ENCODE measurements at places on chromosomes 2 and 18. TPM values are rescaled to one million over a fixed set of nuclear protein-coding genes. Genes with fewer than 3 reads are reported as not detected.

- DNase-seq = no peak
Measured at GRCh38 chr2:61262699-61263098, 100.7 kb downstream of the C2orf74 start.

The AFF3 gene
- 9.9 TPM for total RNA-seq

DNA sequence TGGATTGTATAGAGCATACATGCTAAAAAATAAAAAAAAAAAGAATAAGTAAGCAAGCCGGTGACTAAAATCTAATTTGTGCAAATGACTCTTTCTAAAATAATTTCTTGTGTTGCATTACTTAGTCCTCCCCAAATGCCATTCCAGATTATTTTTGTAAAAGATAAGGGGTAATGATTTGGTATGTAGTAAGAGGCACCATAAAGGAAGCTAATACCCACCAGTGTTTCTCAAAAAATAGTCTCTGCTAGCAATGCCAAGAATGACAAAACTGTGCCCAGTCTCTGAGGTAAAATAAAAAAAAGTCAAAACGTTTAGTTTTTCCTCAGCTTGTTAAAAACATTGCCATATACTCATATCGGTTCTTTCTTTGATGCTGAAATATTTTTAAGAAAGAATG lies 2.7 kb downstream of the METTL5 start:
- DNase-seq = no peak

GRCh38 chr18:7598167-7599047 lies 31.3 kb downstream of the PTPRM start:
- no peak for DNase-seq

GRCh38 chr2:192559587-192559986 lies 364.9 kb upstream of the TMEFF2 start:
- DNase-seq = no peak

The ZNF396 gene
- 0.95 TPM for total RNA-seq

The ABCG8 gene
- not detected for total RNA-seq

GRCh38 chr2:951224-952006 lies 766 bp downstream of the SNTG2 start:
- no peak for DNase-seq

The ZC3H6 gene
- total RNA-seq = 10.6 TPM

- DNase-seq = no peak
Measured at GRCh38 chr2:10007921-10008808, 35.2 kb upstream of the KLF11 start.

The UNC80 gene
- not detected for total RNA-seq

GRCh38 chr2:15182275-15182674 lies 378.9 kb downstream of the NBAS start:
- DNase-seq = no peak

GRCh38 chr2:98140210-98140609 lies 53.2 kb downstream of the VWA3B start:
- no peak for DNase-seq

The HES6 gene
- 12.3 TPM for total RNA-seq

The CAVIN2 gene
- 15.0 TPM for total RNA-seq

GRCh38 chr2:123928358-123928757 lies 96.7 kb upstream of the CNTNAP5 start:
- no peak for DNase-seq

GRCh38 chr18:32907311-32907585 lies 134.4 kb upstream of the KLHL14 start:
- no peak for DNase-seq

DNA sequence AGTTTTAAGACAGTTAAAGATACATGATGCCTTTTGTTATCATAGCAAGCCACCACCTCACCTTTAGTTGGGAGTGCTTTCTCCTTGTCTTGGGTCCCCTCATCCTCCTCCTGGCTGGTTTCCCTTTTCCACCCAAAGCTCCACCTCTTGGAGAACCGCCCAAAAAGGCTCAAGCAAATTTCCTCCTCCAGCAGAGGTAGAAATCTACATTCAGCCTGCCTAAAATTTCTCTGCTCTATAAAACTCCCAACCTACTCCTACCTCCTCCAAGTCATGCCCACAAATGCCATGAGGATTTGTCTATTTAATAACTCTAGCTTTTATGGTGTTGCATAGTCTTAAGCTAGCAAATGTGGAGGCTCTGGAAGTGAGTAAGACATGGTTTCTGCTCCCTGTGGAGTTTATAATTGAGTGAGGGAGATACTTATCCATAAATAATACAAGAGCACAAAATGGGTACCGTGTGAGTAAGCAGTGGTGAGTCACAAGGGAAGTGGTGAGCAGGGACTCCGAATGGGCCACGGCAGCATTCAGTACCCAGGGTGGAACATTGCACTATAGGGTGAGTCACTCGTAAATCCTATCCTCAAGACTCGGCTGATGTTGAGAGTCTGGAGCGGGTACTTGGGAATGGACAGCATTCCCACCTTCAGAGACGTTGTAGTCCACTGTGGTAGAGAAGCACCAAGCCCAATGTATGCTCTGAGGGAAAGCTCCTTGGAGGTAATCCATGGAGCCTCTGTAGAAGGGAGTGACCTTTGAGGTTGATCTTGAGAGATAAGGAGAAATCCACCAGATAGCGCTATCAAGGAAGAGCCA lies 146.3 kb downstream of the RTN4 start:
- DNase-seq = peak; percentile 47

The FSHR gene
- total RNA-seq = not detected

GRCh38 chr2:8065191-8065590 lies 616.7 kb upstream of the ID2 start:
- no peak for DNase-seq

DNA sequence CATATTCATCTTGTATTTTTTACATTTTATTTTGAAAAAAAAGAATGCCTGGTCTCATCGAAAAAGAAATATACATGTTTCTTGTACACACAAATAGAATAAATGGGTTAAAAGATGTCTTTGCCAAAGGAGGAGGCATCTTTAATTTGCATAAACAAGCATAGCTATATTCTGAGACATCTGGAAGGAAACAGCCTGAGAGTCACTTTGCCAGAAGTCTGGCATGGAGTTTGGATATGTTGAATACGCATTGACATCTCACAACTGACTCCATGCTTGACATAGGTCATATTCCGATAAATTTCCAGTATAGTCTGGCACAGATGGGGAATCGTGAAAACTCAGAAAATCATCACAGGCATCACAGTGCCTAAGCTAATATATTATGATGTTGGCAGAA lies 1317.5 kb upstream of the CELF4 start:
- DNase-seq = no peak

GRCh38 chr2:46549166-46549844 lies 69.9 kb downstream of the TMEM247 start:
- DNase-seq = no peak

DNA sequence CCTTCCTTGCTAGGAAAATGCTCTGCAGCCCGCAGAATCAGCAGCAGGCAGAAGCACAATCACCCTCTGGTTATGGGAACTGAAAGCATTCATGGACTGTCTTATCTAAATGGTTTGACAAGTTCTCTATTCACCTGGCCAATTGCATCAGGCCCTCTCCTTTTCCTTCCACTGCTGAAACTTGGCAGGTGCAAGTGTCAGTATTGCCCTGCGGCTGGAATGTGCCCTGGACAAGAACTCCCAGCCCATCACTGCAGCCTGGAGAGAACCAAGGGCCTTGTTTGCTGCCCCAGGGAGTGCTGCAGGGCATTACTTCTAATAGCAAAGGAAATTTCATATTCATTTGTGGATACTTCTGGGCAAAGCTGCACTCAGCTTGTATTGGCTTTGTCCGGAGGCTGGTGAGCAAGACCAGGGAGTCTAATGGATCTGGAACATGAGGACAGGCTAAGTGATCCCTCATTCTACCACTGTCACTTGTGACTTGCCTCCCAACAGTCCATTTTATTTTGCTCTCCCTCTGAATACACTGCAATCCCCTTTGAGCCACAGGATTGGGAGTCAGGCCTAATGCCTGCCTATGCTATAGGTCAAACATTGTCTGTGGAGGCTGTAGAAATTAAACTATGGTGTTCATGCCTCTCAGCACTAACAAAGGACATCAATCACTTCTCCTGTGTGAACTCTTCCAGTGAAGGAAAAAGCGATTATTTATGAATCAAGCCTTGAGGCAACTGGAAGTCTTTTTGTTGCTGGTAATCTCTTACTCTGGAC lies 116.9 kb downstream of the LYPD6B start:
- no peak for DNase-seq

- DNase-seq = no peak
Measured at GRCh38 chr2:79219383-79219988, 59.9 kb upstream of the REG3A start.

- no peak for DNase-seq
Measured at GRCh38 chr2:231707625-231707926, 749 bp upstream of the PTMA start.

The SERPINB10 gene
- total RNA-seq = not detected
